ENCODE measurements at places on chromosomes 7 and 10. TPM values are rescaled to one million over a fixed set of nuclear protein-coding genes. Genes with fewer than 3 reads are reported as not detected.
A peak's percentile ranks its signal among the peaks of the same experiment; 100 is the strongest.

The MBL2 gene
- total RNA-seq, result not detected

- no peak for DNase-seq
Observed at GRCh38 chr10:71769279-71769823, 4.0 kb downstream of the VSIR start.

GRCh38 chr10:118115701-118116100 lies 69.0 kb upstream of the RAB11FIP2 start:
- no peak for DNase-seq

DNA sequence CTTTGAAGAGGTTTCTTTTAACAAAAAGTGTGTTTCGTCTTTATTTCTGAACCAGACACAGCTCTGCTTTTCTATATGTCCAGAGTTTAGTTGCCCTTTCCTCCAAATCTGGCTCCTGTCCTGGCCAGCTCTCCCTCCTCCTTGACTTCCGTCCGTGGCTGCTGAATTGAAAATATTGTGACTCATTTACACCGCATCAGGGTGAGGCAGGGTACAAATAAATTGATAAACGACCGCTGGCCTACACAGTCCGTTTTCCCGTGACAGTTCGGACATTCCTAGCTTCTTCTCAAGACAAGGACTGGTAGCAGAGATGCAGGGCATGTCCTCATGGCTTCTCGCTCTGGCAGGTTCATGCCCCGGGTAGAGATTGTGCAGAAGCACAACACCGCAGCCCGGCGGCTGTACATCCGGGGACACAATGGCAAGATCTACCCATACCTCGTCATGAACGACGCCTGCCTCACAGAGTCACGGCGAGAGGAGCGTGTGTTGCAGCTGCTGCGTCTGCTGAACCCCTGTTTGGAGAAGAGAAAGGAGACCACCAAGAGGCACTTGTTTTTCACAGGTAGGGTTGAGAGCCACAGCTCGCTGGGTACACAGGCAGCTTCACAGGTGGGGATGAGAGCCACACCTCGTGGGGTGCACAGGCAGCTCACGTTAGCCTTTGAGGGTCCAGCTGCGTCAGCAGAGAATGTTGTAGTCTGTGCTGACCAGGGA lies 126.6 kb downstream of the TRRAP start:
- DNase-seq, result no peak

DNA sequence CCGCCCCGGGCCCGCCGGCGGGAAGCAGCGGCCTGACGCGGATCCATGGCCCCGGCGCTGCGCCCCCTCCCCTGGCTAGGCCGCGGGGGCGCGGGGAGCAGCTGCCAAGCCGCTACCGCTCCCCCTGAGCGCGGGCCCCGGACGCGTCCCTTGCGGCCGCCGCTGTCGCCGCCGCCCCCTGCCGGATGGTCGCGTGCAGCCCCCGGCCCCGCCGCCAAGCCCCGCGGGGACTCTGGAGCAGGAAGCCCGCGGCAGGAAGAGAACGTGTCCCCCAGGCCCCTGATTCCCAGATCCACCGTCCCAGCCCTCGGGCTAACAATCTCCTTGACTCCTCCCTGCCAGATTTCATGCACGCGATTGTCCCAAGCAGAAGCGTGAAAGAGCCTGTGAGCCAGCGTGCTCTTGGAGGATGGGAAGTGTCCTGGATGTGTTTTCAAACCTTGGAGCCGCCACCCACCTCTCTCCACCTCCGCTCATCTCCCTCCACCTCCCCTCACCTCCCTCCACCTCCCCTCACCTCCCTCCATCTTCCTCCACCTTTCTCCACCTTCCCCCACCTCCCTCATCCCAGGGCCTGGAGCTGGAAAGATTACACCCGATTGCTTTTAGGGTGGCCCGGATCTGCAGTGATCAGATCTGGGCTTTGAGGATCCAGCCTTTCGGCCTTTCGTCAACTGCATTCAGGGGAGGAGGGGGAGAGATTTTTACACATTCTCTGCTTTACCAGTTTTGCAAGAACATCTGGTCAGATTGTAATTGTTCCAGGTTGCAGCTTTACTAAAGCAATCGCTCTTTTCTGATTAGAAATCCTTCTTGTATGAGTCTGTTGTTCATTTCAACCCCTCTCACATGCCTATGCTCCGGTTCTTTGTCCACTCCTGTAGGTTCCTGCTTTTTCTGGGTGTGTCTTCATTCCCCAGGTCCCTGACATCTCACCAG lies 570 bp upstream of the PRTFDC1 start:
- peak; percentile 71 for DNase-seq

DNA sequence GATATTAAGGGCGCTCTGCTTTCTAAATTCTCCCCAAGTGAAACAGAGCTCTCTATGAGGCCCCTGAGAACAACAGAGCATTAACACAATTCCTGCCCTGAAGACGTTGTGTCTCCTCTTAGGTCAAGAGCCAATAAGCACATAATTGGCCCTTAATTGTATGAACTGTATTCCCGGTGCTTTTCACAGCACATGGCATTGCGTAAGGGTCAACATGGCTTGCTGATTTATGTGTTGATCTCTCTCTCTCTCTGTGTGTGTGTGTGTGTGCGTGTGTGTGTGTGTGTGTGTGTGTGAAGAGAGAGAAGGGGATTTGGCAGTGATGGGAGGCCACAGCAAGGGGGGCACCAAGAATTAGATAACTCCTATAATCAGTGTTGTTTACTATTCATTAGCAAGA lies 40.5 kb downstream of the LYZL1 start:
- DNase-seq, result no peak

Measured in activated T-cell treated with anti-CD3 and anti-CD28 coated beads, Interleukin-2, amount 50 U/mL, for 72 hours (primary cell).